ENCODE measurements at places on chromosomes 13 and 19. TPM values are rescaled to one million over a fixed set of nuclear protein-coding genes. Genes with fewer than 3 reads are reported as not detected.

Gene TMEM143
- polyA plus RNA-seq, result 4.4 TPM

Gene PSG2
- polyA plus RNA-seq, result not detected

Gene SLC7A10
- not detected for polyA plus RNA-seq

Gene PTBP1
- 70.5 TPM for polyA plus RNA-seq

Gene AMER2
- not detected for polyA plus RNA-seq

Gene LILRB2
- polyA plus RNA-seq, result 0.36 TPM

Gene ZNF440
- 7.4 TPM for polyA plus RNA-seq

Gene NLRP4
- polyA plus RNA-seq, result 0.84 TPM

Gene SERPINE3
- not detected for polyA plus RNA-seq

Gene SIGLEC9
- not detected for polyA plus RNA-seq

Gene UBE2L5
- polyA plus RNA-seq, result not detected

Gene KLK8
- not detected for polyA plus RNA-seq

Gene LIPE
- polyA plus RNA-seq, result 9.4 TPM

Gene PNMA8A
- not detected for polyA plus RNA-seq

Gene ADGRE1
- polyA plus RNA-seq, result 0.44 TPM

Gene KIR2DL3
- polyA plus RNA-seq, result not detected

Gene CGB3
- not detected for polyA plus RNA-seq

Gene ADGRE3
- polyA plus RNA-seq, result 1.2 TPM

Gene ARHGAP45
- polyA plus RNA-seq, result 210 TPM

Gene FFAR1
- 0.21 TPM for polyA plus RNA-seq

Gene ZNF99
- polyA plus RNA-seq, result not detected

Gene APOE
- not detected for polyA plus RNA-seq
